ENCODE measurements at places on chromosomes 12 and 14.

- no peak for DNase-seq
Observed at GRCh38 chr12:97701901-97702300, 239.3 kb downstream of the RMST start.

- no peak for DNase-seq
Observed at GRCh38 chr12:96858162-96858561, 48.9 kb upstream of the NEDD1 start.

- DNase-seq, result no peak
Observed at GRCh38 chr14:103492156-103492925, 30.3 kb downstream of the CKB start.

GRCh38 chr14:63435838-63436237, 107.3 kb downstream of the PPP2R5E start:
- no peak for DNase-seq

GRCh38 chr14:50335389-50335788, 23.3 kb downstream of the DMAC2L start:
- no peak for DNase-seq

- DNase-seq, result no peak
Observed at GRCh38 chr12:39685854-39686657, 66.5 kb upstream of the ABCD2 start.

DNA sequence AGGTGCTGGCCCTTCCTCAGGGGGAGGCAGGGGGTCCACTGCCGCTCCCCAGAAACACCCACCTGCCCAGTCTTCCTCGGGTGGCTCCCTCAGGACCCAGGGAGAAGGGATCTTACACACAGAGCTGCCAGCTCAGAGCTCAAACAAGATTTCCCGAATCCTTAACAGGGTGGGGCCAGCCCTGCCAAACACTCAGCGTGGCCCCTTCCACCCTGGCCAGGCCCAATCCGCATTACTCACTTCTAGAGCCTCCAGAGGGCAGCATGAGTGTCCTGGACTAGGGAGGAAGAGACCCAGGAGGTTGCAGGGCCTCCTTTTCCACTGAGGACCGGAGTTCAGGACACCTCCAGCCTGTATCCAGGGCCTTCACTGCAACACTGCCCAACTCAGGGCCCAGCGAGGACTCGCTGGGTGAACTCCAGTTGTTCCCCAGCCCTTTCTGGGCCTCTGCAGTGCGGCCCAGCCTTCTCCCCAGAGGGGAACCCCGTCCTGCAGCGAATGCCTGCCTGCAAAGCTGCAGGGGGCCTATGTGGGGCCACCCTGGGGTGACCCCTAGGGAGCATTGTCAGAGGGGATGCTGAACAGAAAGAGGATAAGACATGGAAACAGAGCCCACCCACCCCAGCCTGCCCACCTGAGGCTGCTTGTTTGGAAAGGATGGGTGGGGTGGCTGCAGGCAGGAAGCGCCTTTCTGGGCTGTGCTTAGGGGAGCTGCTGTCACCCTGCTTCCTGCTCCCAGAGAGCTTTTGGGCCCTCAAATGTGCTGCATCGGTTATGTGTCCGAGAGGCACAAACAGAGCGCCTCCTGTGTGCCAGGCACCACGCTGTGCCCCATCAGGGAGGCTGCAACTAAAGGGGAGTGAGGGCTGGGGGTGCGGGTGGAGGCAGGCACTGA, 43.8 kb downstream of the CCNK start:
- DNase-seq, result no peak
